NCI-H460 (cell line): ENCODE measurements at places on chromosomes 7 and 10. TPM values are rescaled to one million over a fixed set of nuclear protein-coding genes. Genes with fewer than 3 reads are reported as not detected.

- no peak for DNase-seq
Measured at GRCh38 chr7:16095171-16095950, 326.0 kb downstream of the CRPPA start.

DNA sequence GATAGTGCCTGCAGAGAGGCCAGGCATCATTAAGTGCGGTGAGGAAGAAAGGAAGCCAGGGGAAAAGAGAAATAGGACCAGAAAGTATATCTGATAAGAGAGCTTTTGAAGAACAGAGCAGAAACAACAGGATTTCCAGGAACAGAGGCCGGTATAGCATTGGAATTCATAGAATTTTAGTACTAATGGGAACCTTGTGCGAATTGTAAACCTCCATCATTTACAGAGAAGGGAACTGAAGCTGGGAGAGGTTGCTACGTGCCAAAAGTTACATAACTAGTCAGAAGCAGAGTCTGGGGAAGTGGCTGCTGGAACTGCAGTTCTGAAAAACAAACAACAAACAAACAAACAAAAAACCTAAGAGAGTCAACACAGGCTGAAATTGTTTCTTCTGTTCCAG is 5.4 kb upstream of the ZMYND11 start:
- no peak for DNase-seq

The SORBS1 gene
- total RNA-seq, result 0.27 and 0.43 TPM in 2 replicates

DNA sequence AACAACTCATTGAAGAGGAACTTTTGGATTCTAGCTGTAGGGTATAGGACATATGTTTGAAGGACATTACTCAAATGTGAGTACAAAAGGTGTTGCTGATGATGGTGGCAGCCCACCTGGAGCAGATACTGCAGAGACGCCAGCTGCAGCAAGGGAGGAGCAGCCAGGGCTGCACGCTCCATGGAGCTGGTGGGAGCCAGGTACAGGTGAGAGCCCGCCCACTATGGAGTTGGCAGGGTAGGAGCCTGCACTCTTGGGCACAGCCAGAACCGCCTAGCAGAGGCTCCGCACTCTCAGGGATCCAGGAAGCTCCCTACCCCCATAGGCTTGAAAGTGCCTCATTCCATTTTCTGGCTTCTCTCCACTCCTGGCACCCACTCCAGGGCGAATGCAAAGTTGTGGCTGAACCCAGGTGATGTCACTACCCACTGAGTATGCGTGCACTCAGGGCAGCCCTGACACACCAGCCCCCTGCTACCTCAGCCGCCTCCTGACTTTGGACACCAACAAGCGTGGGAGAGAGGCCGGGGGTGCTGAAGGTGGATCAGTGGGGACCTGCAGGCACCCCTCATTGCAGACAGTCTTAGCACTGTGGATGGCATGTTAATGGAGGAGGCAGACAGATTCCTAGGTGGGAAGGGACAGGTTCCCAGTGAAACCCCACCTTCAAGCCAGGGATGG is 761.1 kb downstream of the IPMK start:
- DNase-seq, result no peak

The DNAJC30 gene
- 2.8 and 3.5 TPM in 2 replicates for total RNA-seq

- no peak for DNase-seq
Measured at GRCh38 chr7:144036302-144036885, 12.4 kb upstream of the OR2A5 start.

The C10orf67 gene
- 0.09 TPM in 1 of 2 replicates, not detected in the other for total RNA-seq

DNA sequence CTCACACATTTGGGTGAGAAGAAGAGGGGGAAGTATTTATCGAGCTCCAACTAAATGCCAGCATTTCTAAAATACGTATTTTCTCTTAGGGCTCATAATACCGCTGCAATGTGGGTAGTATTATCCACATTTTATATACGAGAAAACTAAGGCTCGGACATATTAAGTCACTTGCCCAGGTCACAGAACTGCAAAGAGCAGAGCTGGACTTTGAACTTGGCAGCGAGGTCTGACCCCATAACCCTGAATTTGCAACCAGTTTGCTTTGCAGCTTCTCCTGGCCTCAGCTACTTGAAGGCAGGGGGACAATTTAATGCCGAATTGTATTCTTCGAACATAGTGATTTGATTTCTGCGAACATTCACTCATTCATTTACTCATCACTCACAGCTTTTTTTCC is 7.2 kb downstream of the ABLIM1 start:
- DNase-seq, result no peak

- DNase-seq, result no peak
Measured at GRCh38 chr10:543131-543530, 146.3 kb downstream of the DIP2C start.

The GTF2IRD1 gene
- total RNA-seq, result 26.6 and 27.3 TPM in 2 replicates

The FAM149B1 gene
- 19.0 and 23.6 TPM in 2 replicates for total RNA-seq

The DEPP1 gene
- 0.64 and 0.89 TPM in 2 replicates for total RNA-seq

- DNase-seq, result no peak
Measured at GRCh38 chr10:35595106-35595505, 10.0 kb upstream of the GJD4 start.

DNA sequence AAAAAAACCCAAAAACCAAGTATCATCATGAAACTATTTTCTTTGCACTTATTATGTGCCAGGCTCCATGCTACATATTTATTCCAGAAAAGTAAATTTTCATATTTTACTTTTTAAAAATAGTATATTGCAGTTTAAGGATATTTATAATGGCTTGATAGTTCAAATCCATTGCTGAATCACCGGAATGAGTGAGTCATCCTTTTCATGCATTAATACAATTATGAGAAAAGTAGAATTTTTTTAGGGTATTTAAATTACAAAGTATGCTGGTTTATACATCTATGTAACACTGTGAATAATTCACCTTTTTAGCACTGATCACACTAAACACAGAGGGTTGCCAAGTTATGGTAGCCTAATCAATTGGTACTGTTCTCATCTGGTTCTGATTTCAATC is 54.3 kb downstream of the SLC16A9 start:
- no peak for DNase-seq

- DNase-seq, result no peak
Measured at GRCh38 chr7:82926477-82926876, 236.2 kb downstream of the PCLO start.

- no peak for DNase-seq
Measured at GRCh38 chr10:51445588-51445987, 253.8 kb downstream of the CSTF2T start.

The ADRB1 gene
- 2.4 and 2.6 TPM in 2 replicates for total RNA-seq

DNA sequence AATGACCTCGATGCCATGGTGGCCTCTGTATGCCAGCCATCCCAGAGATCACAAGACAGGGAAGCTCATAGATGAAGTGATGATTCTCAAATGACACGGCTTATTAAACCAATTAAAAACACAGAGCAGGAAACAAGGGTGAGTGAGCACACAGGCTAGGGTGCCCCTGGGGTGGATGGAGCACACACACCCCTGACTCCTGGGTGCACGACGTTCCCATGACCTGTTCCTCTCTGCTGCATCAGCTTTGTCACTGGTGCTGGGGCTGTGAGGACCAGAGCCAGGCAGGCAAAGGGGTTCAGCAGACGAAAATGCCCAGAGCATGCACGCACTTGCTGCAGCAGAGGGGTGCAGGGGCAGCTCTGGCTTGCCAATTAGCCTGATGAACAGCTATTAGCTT is 86.5 kb upstream of the LRRC4 start:
- DNase-seq, result no peak

GRCh38 chr10:83677795-83678194 is 461.5 kb upstream of the GHITM start:
- DNase-seq, result no peak

- no peak for DNase-seq
Measured at GRCh38 chr10:16644146-16644545, 122.5 kb upstream of the C1QL3 start.

- no peak for DNase-seq
Measured at GRCh38 chr7:2689951-2690705, 2.1 kb downstream of the AMZ1 start.

GRCh38 chr7:47557317-47557693 is 24.6 kb downstream of the TNS3 start:
- no peak for DNase-seq

- DNase-seq, result no peak
Measured at GRCh38 chr7:99118077-99118476, 25.8 kb downstream of the SMURF1 start.

- no peak for DNase-seq
Measured at GRCh38 chr10:59880971-59881510, 25.3 kb downstream of the CCDC6 start.

DNA sequence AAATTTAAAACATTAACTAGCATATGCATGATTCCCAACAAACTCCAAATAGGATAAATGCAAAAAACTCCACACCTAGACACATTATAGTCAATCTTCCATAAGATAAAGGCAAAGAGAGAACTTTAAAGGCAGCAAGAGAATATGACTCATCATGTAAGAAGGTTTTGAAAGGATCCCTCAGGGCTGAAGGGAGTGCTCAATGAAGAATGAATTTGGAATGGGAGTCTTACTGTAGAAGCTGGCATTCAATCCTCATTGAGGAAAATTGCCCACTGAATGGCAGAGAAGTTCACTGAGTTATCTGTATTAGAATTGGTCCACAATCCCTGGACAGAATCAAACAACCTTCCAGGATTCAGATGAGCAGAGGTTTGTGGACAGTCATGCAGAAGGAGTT is 26.1 kb upstream of the ZNF365 start:
- DNase-seq, result no peak
